ENCODE measurements at places on chromosomes 3 and 15. TPM values are rescaled to one million over a fixed set of nuclear protein-coding genes. Genes with fewer than 3 reads are reported as not detected.

The ADAM10 gene
- total RNA-seq: 129 TPM

The PRR20G gene
- total RNA-seq: not detected

The NIT2 gene
- 38.6 TPM for total RNA-seq

The C3orf49 gene
- total RNA-seq: not detected

The FSTL1 gene
- total RNA-seq: 353 TPM

The RNF7 gene
- total RNA-seq: 77.5 TPM

The ASTE1 gene
- 2.9 TPM for total RNA-seq

The GABRB3 gene
- 1.5 TPM for total RNA-seq

The DLL4 gene
- 0.11 TPM for total RNA-seq

The UBAP1L gene
- 5.1 TPM for total RNA-seq

The ARL13B gene
- 5.4 TPM for total RNA-seq

The CGNL1 gene
- total RNA-seq: 97.4 TPM

The OTOL1 gene
- 0.07 TPM for total RNA-seq

GRCh38 chr3:23041918-23042696 is 161.0 kb upstream of the UBE2E2 start:
- peak; percentile 55 for DNase-seq

GRCh38 chr3:32502118-32502945 is at the start of gene CMTM6:
CMTM6 (minus strand) TSS chr3:32502852; CDS start chr3:32502745, 107 bp downstream.
- DNase-seq: peak; percentile 83

DNA sequence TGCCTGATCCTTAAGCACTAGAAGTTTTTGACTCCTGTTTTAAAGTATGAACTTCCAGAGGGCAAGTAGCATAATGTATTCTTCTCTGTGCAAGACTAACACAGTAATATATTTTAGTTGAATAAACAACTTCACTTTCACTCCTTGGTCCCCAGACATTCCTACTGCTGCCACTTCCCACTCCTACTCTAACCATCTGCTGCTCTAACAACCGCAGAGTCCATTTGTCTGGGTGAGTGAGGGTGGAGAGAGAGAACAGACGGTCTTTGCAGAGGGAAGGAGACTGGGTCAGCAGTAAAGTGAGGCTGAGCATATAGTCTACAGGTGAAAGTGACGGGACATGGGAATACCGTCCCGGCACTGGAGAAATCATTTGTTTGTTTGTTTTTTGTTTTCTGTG is 301.0 kb upstream of the SLCO3A1 start:
- DNase-seq: no peak

GRCh38 chr15:62469478-62469873 is 304.4 kb upstream of the C2CD4B start:
- no peak for DNase-seq

DNA sequence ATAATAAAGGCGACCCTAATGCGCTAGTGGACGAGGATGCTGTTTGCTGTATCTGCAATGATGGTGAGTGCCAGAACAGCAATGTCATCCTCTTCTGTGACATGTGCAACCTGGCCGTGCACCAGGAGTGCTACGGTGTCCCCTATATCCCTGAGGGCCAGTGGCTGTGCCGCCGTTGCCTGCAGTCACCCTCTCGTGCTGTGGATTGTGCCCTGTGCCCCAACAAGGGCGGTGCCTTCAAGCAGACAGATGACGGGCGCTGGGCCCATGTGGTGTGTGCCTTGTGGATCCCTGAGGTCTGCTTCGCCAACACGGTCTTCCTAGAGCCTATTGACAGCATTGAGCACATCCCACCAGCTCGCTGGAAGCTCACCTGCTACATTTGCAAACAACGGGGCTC is 7.6 kb downstream of the BRPF1 start:
- DNase-seq: no peak

DNA sequence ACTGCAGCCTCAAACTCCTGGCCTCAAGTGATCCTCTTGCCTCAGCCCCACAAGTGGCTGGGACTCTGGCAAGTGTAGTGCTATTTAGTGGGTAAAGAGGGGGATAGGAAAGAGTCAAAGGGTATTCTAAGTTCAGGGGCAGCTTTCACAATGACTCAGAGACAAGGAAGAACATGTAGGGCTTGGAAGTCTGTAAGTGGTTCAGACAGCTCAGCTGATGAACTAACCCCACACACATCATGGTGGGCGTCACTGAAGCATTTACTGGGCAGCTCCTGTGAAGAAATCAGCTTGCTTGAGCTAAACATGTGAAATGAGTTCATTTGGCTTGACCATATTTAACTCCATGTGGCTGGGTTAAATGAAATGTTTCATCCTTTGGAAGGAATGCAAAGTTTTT is 34.6 kb upstream of the THSD4 start:
- peak; percentile 84 for DNase-seq

GRCh38 chr3:113185194-113185835 is 26.0 kb upstream of the BOC start:
- DNase-seq: no peak

GRCh38 chr3:86991840-86992435 is 989 bp upstream of the VGLL3 start:
- DNase-seq: no peak

- no peak for DNase-seq
These were observed 55.4 kb downstream of the SEMA5B start for GRCh38 chr3:122972141-122972540.

DNA sequence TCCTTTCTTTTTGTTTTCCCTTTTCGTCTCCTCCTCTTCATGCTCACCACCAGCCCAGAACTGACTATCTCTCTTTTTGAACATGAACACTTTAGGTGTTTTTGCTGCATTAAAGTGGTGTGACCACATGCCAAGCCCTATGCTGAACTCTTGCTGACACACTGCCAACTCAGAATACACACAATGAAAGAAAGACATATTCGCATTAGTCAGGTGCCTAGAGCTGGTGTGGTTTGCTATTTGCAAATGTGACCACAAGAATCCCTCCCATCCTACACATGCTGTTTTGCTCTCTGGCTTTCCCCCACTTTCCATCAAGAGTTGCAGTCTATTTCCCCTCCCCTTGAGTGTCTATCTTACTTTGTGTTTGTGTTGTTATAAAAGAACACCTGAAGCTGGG is 967.8 kb upstream of the CFAP20DC start:
- no peak for DNase-seq

DNA sequence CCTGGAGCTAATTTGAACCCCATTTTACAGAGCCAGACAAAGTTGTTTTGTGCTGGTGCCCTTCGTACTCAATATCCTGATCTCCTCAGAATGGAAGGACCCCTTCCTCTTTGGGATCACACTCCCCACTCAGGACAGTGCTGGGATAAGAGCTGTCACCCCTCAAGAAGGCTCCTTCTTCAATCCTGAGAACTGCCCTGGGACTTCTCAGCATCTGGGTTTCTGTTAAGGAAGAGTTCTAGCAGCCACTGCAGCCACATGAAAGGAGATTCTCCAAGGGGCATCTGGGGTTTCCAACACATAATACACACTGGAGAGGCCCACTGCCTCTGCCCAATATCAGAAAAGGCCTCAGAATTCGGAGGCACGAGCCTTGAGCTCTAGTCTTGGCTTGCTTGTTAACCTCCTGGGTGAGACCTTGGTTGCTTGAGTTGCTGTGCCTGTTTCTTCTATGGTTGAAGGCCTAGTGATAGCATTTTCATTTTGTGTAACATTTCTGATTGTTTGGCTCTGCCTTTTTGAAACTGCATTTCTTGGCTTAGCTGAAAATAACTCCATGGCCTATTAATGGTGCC is 78.8 kb upstream of the NMNAT3 start:
- no peak for DNase-seq

- no peak for DNase-seq
These were observed 4.6 kb upstream of the RUVBL1 start for GRCh38 chr3:128128251-128128650.

GRCh38 chr15:69903470-69904469 is 193.9 kb downstream of the TLE3 start:
- DNase-seq: peak; percentile 49

GRCh38 chr3:194308601-194309449 is 42.3 kb downstream of the CPN2 start:
- no peak for DNase-seq

DNA sequence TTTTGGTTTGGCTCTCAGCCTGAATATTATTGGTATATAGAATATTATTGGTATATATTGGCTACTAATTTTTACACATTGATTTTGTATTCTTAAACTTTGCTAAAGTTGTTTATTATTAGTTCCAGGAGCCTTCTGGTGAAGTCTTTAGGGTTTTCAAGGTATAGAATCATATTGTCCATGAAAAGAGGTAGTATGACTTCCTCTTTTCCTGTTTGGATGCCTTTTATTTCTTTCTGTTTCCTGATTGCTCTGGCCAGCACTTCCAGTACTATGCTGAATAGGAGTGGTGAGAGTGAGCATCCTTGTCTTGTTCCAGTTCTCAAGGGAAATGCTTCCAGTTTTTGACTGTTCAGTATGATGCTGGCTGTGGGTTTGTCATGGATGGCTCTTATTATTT is 107.3 kb upstream of the LIPC start:
- DNase-seq: no peak

- no peak for DNase-seq
These were observed 132.2 kb downstream of the MBNL1 start for GRCh38 chr3:152400887-152401286.

GRCh38 chr3:121852256-121852655 is 17.2 kb downstream of the EAF2 start:
- no peak for DNase-seq

DNA sequence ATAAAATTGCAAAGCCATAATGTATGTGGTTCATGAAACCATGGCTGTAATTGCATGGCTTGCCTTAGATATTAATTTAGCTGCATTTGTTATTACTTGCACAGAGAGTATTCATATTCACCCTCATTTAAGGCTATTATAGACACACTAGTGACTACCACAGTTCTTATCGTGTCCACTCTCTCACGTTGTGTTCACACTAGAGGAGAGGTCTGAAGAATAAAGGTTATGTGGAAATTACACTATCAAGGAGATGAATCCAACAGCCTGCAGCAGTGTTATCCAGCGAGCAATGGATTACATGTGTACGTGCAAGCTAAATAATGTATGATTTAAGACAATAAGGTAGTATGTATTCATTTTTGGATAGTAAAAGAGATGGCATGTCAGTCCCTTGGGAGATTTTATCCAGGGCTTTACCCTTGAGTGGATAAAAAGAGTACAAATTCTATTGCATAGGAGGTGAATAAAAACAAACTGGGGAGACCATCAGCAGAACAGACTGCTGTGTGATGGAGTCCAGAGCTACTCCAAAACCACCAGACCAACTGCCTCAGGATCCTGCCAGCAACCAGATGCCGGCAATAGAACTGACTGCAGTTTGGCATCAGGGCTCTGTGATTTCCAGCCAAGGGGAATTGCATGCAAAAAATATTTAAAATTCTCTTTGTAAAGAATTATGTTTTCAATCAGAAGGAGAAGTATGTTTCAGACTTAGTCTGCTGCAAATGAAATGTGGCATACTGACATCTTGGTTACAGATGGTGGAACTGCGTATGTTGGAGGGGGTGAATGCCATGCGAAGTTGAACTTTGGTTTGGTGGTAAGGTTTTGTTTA is 146.6 kb downstream of the RBMS3 start:
- no peak for DNase-seq

DNA sequence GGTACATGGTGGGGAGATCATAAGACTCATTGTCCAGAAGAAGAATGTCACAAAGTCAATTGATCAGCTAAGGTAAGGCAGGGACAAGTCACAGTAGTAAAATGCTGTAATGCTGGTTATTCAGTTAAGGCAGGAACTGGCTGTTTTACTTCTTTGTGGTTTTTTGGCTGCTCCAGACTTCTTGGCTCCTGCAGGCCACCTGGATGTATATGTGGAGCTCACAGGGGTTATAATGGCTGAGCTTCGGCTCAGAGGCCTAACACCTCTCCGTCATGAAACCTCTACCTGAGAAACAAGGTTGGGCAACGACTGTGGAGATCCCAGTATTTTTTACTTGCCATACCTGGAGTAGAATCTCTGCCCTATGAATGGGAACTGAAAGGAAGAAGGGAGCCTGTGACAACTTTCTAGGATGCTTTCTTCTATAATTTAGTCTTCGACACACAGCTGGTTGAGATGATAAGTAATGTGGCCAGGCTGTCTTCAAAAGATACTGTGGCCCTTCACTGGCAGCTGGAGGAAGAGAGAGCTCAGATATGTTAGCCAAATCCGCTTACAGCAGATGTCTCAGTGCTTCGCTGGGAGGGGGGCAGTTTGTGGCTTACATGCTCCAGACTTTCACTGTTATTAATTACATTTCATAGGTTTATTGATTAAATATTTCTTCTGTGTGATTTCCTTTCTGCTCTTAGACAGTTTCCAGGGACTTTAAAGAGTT is 887.8 kb downstream of the IGSF11 start:
- DNase-seq: no peak

- no peak for DNase-seq
These were observed 76.9 kb upstream of the STXBP5L start for GRCh38 chr3:120831066-120831465.
